ENCODE measurements at places on chromosomes 7 and 10.

DNA sequence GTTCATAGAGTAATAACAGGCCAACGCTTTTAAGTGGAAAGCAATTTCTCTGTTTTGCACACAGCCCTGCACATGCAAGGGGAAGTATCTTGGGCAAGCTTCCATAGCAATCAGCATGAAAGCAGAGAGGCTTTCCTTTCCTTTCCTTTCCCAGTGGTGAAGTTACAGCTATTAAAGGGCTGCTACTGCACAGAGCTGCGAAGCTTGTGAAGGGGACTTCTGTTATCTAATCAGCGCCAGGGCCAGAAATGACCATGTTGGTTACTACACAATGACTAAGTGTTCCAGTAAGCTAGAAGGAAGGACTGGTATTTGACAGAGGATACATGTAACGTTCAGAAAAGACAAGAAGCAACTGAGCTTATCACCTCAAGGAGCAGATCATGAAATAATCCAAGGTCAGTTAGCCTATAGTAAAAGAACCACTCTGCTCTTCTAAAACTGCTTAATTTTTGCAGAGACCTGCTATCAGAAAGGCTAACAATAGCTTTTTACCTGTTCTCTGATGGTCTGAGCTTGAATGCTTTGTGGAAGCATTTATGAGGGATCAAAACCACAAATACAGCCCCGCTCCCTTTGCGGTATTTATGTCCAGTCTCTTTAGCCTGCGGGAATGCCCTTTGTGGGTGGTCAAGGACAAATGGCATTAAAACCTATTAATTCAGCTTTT, 45.9 kb downstream of the SGMS1 start:
- DNase-seq, result no peak

- DNase-seq, result no peak
These were observed 21.5 kb upstream of the INPP5A start for GRCh38 chr10:132515811-132516726.

DNA sequence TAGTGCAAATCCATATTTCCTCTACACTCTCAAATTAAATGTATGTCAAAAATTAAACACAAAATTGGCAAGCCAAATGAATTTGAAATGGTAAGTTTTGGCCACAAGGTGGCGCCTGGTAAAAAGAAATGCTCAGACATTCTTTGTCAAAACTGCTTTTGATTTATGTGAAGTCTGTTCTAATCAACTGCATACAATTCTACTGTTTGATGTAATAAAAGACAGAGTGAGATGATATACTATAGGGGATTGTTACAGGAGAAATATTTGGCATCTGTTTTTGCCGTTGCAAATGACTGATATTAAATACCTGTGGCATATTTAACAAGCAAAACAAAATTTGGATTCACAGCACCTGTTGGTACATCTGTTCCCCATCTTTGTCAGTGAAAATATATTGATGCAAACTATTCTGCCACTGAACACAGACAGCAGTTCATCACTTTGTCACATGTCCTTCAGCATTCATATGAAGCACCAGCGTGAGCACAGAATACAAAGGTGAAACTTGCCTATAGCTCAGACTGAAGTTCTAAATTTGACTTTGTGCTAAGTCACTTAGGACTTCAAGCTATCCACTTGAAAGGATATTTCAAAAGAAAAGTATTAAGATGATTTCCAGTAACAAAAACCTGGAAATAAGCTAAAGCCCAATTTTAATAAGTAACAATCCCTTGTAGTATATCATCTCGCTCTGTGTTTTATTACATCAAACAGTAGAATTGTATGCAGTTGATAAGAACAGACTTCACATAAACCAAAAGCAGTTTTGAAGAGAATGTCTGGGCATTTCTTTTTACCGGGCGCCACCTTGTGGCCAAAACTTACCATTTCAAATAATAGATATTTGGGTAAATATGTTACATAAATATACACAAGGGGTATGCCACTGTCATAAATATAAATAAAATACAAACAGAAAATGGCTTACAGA, 10.2 kb upstream of the CH25H start:
- DNase-seq, result peak; percentile 41

DNA sequence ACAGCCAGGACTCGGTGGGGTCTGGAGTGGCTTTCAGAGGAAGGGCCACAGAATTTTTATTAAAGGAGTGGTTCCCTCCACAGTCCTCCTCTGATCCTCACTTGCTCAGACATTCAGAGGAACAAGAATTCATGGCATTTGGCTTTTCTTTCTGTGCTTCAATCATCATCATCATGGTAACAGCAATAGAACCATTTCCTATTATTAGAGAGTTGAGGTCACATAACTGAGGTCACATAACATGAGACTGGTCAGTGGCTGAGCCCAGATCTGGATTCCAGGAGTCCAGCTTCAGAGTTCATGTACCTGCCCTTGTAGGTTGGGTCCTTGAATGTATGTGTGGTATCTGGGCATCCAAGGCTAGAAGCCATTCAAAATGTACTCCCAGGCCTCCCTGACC, 177.3 kb upstream of the GRB10 start:
- DNase-seq, result no peak

DNA sequence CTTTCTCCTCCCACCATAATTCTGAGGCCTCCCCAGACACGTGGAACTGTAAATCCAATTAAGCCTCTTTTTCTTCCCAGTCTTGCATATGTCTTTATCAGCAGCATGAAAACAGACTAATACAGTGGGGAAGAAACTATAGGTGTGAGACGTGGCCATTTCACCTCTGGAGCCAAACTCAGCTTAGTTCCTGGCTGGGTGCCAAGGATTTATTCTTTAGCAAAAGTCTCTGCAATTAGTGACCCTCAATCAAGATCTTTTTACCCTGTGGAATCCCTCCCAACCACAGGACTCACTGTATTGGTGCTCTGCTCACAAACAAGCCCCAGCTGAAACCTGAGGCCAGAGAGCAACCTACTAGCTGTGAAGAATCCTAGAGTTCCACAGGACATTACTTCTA, 28.1 kb upstream of the SFTPD start:
- no peak for DNase-seq

DNA sequence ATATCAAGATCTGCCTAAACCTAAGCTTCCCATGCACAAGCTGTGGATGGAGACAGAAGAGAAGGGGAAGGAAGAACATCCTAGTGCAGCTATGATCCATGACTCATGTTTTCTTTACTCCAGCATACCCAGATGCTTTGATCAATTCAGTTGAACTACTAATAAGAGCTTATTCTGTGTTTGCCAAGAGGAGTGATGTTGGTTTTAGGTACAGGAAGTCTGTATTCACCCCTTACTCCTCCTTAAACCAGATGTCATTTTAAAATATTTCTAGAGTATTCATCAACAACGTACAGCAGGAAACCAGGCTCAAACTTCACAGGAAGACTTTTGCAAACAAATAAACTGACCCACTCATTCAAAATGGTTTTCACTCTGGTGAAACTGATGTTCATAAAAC, 29.2 kb downstream of the PANK1 start:
- DNase-seq, result no peak
